Activated CD8-positive, alpha-beta memory T cell treated with anti-CD3 and anti-CD28 coated beads for 1 hour (primary cell): ENCODE measurements at places on chromosomes 13 and 19.

DNA sequence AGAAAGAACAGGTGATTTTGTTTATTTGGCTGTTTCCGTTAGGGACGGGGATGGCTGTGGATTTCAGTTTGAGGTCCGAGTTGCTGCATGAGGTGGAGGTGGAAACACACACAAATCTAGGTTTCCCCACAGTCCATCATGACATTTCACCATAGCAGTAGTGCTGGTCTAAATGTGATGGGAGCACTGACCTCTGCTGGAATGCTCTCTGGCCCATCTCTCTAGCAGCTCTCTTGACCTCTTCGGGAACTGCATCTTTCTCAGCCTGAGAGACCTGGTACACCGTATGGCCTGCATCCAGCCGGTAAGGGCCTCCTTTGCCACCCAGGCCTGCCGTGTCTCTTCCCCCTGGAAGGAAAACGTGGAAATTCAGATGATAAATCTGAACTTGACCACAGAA, 154.0 kb downstream of the RGCC start:
- no peak for DNase-seq

- no peak for DNase-seq
Observed at GRCh38 chr13:37491661-37492060, 106.9 kb downstream of the POSTN start.

DNA sequence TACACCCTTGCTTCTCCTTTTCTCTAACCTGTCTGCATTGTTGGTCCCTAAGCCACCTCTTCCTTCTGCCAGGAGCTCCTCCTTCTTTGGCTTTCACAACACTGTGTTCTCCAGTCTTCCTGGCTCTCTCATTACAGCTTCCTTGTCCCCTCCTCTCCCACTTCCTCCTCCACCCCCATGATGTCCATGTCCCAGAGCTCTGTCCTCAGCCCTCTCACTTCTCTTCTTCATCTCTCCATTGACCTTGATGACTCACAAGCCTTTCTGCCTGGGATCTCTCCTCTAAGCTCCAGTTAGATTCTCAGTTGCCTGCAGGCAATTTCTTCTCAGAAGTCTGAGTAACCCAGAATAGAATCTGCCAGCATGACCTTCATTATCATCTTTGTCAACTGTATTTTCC, 100.3 kb upstream of the WASF3 start:
- no peak for DNase-seq

- DNase-seq = no peak
Observed at GRCh38 chr13:41061914-41062837, 867 bp downstream of the WBP4 start.

DNA sequence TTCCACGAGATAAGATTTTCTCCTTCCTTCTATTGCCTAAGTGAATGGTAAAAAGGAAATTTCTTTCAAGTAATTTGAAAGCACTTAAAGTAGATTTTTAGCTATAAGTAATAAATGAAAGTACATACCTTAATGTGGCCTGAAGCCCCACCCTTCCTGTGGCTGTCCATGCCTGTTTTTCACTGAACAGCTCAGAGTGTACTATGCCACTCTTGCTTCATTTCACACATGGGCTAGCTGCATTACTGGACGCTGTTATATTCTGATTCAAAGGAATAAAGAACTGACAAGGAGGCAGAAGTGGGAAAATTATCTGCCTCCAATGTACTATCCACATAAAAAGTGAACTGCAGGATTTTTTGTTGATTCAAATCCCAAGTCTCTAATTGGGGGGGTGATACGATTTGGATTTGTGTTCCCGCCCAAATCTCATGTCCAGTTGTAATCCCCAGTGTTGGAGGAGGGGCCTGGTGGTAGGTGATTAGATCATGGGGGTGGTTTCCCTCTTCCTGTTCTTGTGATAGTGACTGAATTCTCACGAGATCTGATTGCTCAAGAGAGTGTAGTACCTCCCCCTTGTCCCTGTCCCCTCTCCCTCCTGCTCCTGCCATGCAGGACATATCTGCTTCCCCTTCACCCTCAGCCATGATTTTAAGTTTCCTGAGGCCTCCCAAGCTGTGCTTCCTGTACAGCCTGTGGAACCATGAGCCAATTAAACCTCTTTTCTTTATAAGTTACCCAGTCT, 154.7 kb upstream of the SGCG start:
- DNase-seq = no peak

GRCh38 chr19:39837978-39838377, 4.0 kb upstream of the DYRK1B start:
- no peak for DNase-seq

- DNase-seq = no peak
Observed at GRCh38 chr13:111861766-111862366, 205.1 kb upstream of the SOX1 start.
